ENCODE measurements at places on chromosomes 11 and 22.

DNA sequence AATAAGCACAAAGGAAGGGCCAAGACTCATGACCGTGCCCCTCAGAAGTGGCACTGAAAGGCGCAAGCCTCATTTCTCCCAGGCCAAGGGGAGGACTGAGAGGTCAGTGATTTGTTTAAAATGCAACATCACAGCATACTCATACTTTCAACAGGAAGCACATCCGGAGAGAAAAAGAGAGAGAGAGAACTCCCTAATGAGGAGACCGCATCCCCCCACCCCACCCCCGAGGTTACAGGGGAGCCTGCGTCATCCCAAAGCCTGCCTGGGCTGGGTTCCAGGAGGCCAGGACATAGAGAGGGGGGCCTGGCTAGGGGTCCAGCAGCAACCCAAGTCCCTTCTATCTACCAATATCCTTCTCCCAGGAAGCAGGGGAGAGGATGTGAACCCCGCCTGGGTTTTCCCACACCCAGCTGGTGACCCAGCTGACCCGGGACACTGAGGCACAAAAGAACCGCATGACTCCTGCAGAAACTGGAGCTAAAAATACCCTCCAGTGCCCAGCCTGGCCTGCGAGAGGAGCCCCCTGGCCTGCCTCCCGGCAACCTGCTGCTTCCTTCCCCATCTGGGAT is 3.8 kb downstream of the CSNK1E start:
- peak; percentile 90 for DNase-seq

DNA sequence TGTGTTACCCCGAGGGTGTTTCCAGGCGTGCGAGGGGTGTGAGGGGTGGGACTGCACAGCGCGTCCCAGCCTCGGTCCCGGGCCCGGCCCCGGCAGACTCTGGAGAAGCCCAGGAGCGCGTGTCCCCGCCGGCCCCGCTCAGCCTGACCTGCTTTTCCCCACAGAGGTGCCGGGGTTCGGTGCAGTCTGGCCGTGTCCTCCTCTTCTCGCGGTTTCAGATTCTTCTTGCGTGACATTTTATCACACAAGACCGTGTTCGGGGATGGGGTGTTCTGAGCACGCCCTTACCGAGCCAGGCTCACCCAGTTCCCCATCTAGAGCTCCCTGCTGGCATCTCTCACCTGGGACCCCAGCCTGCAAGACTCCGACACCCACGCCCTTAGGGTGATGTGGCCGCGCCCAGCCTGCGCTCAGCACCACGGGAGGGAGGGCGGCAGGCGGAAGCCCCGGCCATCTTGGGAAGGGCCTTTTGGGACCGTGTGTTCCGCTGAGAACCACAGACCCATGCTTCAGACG is 775.6 kb downstream of the BRD1 start:
- peak; percentile 56 for DNase-seq

DNA sequence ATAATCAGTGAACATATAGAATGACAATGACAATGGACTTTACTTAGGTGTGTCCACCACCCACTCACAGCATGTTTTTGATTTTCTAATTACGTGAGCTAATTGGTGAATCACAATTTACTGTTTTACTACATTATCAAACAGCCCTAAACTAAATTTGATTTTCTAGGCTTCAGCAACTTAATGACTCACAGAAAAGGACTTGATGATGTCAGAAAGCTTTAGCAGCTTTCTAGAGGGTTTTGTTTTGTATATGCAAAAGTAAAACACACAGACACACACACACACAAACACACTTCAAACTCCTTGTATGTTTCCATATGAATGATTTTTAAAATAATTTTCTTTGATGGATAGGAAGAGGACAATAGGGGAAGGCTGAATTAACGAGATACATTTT is 878.6 kb upstream of the CCDC90B start:
- DNase-seq = no peak

GRCh38 chr11:134037046-134037908 is 31.6 kb upstream of the JAM3 start:
- peak; percentile 92 for DNase-seq

GRCh38 chr22:24156913-24157821 is 24.1 kb upstream of the SUSD2 start:
- peak; percentile 86 for DNase-seq

- no peak for DNase-seq
These were observed 906 bp upstream of the NAA40 start for GRCh38 chr11:63937713-63938478.
